ENCODE measurements at places on chromosomes 4 and X.
A peak's percentile ranks its signal among the peaks of the same experiment; 100 is the strongest.

DNA sequence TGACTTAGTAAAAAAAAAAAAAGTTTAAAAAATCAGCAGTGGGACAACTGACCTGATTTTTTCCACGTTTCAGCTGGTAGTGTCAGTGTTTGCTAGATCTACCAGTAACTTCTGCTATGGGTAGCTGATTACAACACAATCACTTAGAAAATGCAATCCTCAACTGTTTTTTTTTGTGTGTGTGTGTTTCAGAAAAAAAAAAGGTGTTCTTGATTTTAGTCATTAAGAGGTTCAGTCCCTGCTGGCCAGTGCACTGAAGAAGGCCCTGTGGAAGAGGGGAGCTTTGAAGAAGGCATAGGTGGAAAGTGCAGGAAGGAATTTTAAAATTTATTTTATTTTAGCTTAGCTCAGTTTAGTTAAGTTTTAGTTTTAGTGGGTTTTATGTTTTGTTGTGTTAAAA lies 46.9 kb downstream of the SH2D1A start:
- DNase-seq: no peak

- no peak for DNase-seq
Observed at GRCh38 chr4:113893546-113893945, 85.9 kb downstream of the ARSJ start.

DNA sequence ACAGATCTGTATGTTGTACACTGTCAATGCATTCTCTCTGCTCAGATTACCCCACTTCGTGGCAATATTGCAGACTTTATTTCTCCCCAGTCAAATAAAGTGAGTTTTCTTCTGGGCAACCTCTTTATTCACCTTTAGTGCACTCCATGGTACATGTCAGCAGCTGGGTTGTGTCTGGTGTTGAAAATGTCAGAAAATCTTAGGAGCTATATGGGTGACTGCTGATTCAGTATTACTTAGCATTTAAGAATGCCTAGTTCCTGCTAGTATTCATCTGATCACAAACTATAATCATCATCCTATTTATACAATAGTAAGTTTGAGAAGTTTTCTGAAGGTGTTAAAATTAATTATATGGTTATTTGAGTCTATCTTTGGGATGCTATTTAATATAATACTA lies 112.5 kb downstream of the CFAP299 start:
- DNase-seq: no peak

GRCh38 chr4:112910109-112910736 lies 139.2 kb upstream of the ANK2 start:
- no peak for DNase-seq

- no peak for DNase-seq
Observed at GRCh38 chrX:122813876-122814275, 370.2 kb upstream of the GRIA3 start.

DNA sequence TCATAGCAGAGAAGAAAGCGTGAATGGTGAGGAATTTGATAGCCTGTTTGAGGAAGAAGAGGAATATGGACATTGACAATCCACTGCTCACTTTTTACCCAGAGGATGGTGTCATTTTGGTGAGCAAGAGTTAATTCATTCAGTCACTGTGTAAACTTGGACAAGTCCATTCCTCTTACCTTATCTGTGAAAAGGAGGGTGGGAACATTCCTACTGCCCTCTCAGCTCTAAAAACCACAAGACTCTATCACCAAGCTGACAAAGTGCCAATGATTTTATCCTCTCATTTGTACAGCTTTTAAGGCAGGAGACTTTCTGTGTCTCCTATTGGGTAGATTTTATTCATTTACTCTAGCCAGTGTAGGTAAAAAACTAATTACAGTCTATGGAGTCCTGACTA lies 103.8 kb downstream of the LUZP4 start:
- no peak for DNase-seq

DNA sequence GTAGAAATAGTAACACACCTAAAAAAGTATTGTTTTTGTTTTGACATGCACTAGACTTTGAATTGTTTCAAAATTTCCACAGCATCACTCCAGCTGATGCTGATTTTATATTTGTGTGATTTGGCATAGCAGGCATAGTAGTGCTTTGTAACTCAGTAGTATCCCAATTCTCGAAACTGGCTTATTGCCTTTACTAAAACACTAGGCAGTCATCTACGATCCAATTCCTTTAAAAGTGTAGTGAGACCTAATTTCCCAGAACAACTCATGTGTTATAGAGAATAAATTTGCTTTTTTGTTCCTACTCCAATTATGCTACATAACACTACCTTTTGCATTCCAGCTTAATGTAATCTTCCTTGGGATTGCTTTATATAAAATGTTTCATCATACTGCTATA lies 797.7 kb downstream of the ADGRL3 start:
- DNase-seq: no peak

GRCh38 chrX:49226946-49227345 lies 6.2 kb downstream of the CACNA1F start:
- DNase-seq: no peak

GRCh38 chr4:109334129-109335105 lies 32.0 kb upstream of the COL25A1 start:
- no peak for DNase-seq

GRCh38 chrX:77444075-77444474 lies 3.1 kb upstream of the FGF16 start:
- no peak for DNase-seq

- DNase-seq: no peak
Observed at GRCh38 chrX:768596-768995, 138.0 kb downstream of the SHOX start.

- no peak for DNase-seq
Observed at GRCh38 chr4:53928825-53929224, 135.6 kb downstream of the CHIC2 start.

- no peak for DNase-seq
Observed at GRCh38 chrX:66012094-66012534, 27.8 kb downstream of the VSIG4 start.

- DNase-seq: no peak
Observed at GRCh38 chr4:107862658-107863057, 37.9 kb downstream of the SGMS2 start.

- DNase-seq: no peak
Observed at GRCh38 chr4:39719804-39720580, 22.1 kb downstream of the UBE2K start.

DNA sequence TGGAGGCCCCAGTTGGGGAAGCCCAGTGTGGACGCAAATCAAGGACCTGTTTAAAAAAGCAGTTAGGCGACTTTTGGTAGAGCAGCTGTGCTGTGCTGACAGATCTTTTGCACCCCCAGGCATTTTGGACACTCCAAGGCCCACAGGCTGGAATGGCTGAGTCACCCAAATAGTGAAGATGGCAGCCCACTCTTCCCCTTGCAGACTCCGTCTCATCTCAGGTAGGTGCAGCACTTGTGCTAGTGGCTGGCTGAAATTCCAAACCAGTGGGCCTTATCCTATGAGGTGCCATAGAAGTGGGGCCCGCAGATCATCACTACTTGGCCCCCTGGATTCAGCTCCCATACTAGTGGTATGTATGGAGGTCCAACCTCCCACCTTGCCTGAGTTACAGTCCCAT lies 42.8 kb downstream of the CPXCR1 start:
- no peak for DNase-seq

- no peak for DNase-seq
Observed at GRCh38 chr4:153275380-153276276, 68.9 kb upstream of the MND1 start.

DNA sequence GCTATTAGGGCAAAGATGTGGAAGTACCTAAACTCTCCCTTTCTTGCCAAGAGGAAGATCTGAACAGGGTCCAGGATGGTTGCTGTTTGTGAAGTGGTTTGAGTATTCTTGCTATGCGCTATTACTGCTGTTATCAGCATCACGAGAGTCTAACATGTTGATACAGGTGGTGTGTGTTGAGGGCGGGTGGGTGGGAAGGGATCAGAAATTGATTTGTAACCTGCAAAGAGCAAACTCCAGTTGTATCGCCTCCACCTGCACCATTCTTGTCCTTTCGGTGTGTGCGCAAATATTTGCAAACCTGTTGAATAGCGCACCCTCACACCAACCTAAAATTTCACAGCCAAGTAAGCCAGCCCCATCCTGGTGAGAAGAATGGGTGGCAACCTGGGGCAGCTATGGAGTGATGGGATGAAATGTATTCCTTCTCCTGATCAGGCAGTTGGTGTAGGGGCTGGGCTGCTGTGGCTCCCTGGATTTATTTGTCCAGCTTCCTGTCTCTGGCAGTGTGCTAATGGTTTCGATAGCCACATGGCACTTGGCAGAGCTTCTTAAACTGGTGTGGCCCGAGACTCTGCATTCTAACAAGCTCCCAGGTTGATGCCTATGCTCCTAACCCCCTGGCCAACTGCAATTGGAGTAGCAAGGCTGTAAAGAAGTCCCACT lies 102.6 kb upstream of the SCML1 start:
- no peak for DNase-seq

DNA sequence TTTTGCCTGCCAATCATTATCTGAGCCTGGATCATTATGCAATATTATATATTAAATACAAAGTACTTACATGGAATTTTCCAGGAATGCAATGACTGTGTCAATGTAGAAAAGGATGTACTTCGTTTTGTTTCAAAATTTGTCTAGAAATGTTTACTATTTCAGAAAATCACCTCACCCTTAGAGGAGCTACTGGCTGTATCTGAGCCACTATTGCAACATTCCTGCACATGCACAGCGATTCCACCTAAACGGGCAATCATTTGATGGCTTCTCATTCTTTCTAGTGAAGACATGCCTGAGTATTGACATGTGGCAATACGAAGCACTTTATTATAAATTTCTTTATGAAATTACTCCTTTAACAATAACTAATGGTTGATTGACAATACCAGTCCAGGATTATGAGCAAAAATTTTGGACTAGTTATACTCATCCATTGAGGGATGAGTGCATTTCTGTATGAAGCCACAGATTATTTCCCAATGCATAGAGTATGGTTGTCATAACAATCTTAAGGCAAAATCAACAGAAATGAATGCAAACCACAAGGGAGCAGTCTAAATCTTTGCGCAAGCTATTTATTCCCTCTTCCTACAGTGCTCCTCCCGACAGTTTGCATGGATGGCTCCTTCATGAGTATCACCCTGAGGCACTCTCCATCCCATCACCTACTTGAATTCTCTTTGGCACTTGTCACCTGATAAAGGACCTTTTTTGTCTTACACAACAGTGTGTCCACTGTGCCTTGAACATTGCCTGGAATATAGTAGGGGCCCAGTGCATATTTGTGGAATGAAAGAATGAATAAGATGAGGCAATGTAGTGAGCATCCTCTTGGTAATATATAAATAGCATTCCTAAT lies 35.8 kb upstream of the MMAA start:
- DNase-seq: no peak

DNA sequence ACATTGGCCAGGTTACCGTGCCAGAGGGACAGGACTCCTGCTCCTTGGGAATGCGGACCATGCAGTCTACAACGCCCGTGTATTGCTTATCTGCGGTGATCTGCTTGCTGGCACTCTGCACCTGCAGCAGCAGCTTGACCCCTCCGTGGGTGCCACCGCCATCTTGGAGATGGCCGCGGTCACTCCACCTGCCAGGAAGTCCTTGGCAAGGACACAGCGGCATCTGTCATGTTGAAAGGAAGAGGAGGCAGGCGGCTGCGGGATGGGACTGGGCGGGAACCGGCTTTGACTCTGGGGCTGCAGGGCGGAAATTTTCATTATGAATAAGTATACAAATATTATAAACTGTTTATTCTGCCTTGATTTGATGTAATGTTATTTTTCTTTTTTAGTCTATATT lies 63.4 kb downstream of the F11 start:
- no peak for DNase-seq

DNA sequence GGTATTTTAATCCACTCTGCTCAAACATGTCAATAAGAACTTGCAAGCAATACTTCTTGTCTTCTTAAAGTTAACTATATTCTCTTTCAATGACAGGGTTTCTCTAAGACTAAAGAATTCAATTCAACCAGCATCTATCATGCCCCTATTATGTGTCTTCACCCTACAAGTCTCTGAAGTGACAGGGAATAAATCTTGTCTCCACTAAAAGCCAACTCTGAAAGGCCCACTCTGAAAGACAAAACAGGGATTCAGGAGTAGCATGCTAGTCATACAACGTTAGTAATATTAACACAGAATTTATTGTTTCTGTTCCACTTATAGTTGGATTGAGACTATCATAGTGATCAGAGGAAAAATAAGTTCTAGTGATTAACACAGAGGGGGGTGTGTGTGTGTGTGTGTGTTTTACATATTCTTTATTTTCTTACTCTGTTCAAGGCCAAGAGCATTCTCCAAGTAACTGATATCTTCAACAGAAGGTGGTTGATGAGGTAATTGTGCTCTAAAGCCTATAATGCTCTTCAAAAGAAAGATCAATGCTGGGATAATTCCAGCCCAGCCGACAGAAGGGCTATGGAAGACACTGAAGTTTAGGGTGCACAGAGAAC lies 122.4 kb upstream of the DCLK2 start:
- DNase-seq: no peak

DNA sequence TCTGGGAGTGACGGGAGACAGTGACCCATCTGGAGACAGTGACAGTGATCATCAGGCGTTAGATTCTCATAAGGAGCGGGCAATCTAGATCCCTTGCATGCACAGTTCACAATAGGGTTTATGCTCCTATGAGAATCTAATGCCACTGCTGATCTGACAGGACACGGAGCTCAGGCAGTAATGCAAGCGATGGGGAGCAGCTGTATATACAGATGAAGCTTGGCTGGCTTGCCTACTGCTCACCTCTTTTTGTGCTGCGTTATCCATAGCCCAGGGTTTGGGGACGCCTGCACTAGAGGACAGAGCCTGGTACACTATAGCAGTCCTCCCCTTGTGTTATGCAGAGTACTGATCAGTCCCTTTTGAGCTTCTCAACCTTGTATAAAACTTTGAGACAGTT lies 23.5 kb downstream of the NFKB1 start:
- DNase-seq: no peak

DNA sequence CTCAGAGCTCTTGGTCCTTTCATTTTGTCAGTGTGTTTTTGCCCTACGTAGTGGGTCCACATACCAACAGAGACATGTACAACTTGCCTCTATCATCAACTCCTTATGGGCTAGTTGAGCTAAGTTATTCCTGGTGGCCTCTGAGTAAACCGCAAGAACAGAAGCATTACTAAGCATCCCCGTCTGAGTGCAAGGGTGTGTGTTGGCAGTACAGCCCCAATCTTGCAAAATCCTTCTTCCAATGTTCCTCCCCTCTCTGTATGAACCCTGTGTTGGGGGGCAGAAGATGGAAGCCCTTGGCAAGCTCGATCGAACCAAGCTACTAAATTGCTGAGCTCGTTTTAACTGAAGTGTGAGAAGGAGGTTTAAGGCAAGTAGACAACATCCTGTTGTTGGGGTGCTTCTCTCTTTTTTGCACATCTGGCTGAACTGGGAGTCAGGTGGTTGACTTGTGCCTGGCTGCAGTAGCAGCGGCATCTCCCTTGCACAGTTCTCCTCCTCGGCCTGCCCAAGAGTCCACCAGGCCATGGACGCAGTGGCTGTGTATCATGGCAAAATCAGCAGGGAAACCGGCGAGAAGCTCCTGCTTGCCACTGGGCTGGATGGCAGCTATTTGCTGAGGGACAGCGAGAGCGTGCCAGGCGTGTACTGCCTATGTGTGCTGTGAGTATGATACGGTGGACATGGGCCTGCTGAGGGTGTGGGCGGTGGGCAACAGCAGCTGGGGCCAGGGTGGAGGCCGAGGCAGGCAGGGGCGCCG lies at the start of gene SH2D1A:
Gene SH2D1A, plus strand, starts transcription at position 447 of the 760 bp plus-strand sequence. Its CDS starts 80 bp downstream, at position 527.
- DNase-seq: no peak

- peak; percentile 79 for DNase-seq
Observed at GRCh38 chr4:42398171-42398870, 1.0 kb downstream of the SHISA3 start.

GRCh38 chrX:35700121-35700520 lies 98.0 kb upstream of the MAGEB16 start:
- DNase-seq: no peak

Measured in ecto neural progenitor cell (in vitro differentiated cells).